Stimulated activated CD4-positive, alpha-beta T cell treated with anti-CD3 and anti-CD28 coated beads, TNF-alpha, amount 100 ng/mL, for 1 hour (primary cell): ENCODE measurements at places on chromosomes 11 and 22.

DNA sequence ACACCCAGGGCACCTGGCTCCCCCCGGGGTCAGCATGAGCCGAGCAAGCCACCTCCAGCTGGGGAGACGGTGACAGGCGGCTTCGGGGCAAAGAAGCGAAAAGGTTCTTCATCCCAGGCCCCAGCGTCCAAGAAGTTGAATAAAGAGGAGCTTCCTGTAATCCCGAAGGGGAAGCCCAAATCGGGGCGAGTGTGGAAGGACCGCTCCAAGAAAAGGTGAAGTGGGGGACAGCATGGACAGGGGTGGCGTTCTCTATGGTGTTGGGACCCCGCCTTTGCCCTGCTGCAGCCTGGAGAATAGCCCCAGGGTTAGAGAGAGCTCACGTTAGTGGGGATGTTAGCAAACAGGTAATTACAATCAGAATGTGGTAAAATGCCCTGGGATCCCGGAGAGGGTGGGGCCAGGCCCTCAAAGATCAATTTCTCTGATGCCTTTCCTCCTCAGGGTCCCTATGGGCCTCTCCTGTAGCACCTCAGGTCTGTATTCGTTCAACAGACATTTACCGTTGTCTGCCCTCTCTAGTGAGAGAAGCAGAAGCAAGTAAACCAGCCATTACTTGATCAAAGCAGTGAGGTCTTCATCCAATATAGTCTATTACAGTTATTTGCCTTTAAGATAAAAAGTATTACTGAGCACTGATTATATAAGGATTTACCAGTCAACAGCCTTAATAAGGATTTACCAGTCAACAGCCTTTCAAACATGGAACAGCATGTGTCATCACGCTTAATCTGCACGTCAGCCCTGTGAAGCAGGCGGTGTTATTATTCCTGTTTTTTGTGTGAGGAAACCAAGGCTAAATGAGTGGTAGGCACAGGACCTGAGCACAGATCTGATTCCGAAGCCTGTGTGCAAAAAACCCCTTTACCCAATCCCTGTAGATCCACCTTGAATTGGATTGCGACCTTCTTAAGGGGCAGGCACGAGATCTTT, 1.0 kb downstream of the CCDC86 start:
- DNase-seq, result no peak

- no peak for DNase-seq
Measured at GRCh38 chr22:49774499-49775151, 53.0 kb downstream of the BRD1 start.

DNA sequence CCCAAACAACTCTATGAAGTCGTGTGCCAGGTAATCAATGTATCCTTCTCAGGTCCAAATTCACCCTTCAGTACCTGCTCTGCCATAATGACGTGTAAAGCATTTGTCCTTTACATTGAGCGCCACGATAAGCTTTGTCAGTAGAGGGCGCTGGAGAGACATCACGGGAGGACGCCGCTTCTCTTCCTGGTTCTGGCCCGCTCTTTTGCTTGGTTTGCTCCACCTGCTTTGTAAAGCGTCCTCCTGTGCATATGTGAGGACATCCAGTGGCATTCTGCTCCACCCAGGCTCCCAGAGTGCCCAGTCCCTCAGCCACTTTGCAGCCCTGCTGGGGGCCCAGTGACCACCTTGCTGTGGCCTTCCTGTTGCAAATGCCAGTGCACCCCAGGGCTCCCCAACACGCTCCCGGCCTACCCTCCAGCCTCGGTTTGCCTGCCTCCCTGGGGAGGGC, 61.1 kb downstream of the WT1 start:
- DNase-seq, result no peak

DNA sequence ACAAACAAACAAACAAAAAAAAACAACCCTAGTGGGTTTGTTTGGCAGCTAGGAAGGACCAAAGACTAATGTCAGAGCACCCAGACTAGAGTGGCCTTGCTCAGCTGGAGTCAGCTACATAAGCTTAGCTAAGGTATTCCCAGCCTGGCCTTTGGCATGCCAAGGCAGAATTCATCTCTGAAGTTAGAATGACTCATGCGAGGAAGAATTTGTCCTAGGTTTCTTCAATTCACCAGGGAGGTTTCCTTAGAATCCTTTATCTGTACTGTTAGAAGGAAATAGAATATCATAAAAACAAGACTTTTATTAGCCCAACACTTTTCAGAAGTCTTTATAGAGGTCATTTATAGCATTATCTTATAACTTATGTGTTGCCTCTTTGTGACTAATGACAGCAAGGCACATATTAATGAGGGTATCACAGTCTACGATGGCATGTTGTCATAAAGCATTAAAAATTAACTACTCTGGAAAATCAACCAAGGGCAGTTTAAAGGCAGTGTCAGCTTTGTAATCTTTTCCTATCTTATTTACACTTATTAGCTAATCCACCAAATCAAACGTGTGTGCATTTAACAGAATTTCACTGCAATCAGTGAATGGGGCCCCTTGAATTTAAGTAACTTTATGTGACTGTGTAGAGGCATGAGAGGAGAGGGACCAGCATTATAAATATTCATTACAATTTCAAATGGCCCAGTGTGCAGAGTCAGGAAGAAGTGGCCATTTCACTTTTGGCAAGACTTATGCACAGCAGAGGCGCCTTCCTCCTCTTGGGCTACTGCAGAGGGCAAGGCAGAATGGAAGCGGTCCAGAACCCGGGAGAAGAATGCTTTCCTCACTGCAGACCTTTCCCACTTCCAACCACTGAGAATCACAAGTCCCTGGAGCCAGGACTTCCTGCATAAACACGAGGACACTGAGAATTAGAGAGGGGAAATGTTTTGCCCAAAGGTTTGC, 36.3 kb downstream of the SLC5A1 start:
- no peak for DNase-seq

GRCh38 chr11:120086651-120087050, 51.3 kb downstream of the TRIM29 start:
- DNase-seq, result no peak

- DNase-seq, result no peak
Measured at GRCh38 chr22:31286360-31287255, 5.7 kb downstream of the PIK3IP1 start.
